NCI-H1092 treated with DMSO at 0.1 percent for 48 hours (cell line): ENCODE measurements at places on chromosomes 5 and 9.

- no peak for DNase-seq
Measured at GRCh38 chr9:137843355-137843754, 34.2 kb upstream of the CACNA1B start.

DNA sequence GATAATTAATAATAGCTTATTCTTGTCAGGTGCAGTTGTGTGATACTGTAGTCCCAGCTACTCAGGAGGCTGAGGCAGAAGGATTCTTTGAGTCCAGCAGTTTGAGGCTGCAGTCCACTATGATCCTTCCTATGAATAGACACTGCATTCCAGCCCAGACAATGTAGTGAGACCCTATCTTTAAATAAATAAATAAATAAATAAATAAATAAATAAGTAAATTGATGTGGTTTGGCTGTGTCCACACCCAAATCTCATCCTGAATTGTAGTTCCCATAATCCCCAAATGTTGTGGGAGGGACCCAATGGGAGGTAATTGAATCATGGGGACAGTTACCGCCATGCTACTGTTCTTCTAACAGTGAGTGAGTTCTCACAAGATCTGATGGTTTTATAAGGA is 5.6 kb upstream of the ELL2 start:
- no peak for DNase-seq

GRCh38 chr5:16937503-16938161 is 1.5 kb upstream of the MYO10 start:
- DNase-seq = no peak

DNA sequence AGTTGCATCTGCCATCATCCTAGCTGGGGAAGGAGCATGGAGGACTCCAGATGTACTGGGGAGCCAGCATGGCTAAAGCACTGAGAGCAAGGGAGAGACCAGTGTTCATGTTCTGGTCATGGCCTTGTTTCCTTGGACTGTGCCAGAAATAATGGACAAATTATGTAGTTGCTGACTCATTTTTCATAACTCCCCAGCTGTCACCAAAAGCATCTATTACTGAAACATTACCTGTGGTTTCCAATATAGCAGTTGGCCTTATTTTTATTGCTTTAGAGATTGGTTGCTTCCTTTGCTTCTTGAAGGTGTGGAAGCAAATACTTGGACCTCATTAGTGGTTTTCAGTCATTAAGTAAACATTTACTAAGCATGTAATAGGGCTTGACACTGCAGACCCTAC is 11.3 kb downstream of the RALGPS1 start:
- no peak for DNase-seq
